ENCODE measurements at places on chromosomes 13 and 19.

- DNase-seq, result no peak
These were observed 13.0 kb upstream of the CD33 start for GRCh38 chr19:51211833-51212232.

- DNase-seq, result no peak
These were observed 418.2 kb downstream of the DCT start for GRCh38 chr13:94061301-94061700.

GRCh38 chr13:75129331-75129730 is 352.6 kb downstream of the TBC1D4 start:
- DNase-seq, result no peak

- DNase-seq, result no peak
These were observed 8.0 kb downstream of the TMEM91 start for GRCh38 chr19:41384351-41384750.

Data from AG04449 (cell line).